Esophagus muscularis mucosa (tissue), 4 donors: ENCODE measurements at places on chromosomes 5 and 9. TPM values are rescaled to one million over a fixed set of nuclear protein-coding genes. Genes with fewer than 3 reads are reported as not detected.

- H3K36me3 ChIP-seq, result no peaks in the 10 kb centered on the region
- no peak overlapping the region for H3K27ac ChIP-seq
These were observed 46.4 kb upstream of the SLCO6A1 start for GRCh38 chr5:102545175-102545574.

- DNase-seq, result no peak
- peaks cover 46% of the 10 kb centered on the region for H3K4me1 ChIP-seq
- H3K27ac ChIP-seq, result no peak overlapping the region
- H3K4me3 ChIP-seq, result no peak overlapping the region
These were observed 4.9 kb downstream of the MRPL22 start for GRCh38 chr5:154945695-154946301.

GRCh38 chr9:81993656-81994055, 5.1 kb downstream of the SPATA31D1 start:
- H3K36me3 ChIP-seq, result no peaks in the 10 kb centered on the region
- H3K27me3 ChIP-seq, result no peaks in the 10 kb centered on the region
- no peak overlapping the region for H3K27ac ChIP-seq

The OR2V1 gene
- total RNA-seq, result not detected

DNA sequence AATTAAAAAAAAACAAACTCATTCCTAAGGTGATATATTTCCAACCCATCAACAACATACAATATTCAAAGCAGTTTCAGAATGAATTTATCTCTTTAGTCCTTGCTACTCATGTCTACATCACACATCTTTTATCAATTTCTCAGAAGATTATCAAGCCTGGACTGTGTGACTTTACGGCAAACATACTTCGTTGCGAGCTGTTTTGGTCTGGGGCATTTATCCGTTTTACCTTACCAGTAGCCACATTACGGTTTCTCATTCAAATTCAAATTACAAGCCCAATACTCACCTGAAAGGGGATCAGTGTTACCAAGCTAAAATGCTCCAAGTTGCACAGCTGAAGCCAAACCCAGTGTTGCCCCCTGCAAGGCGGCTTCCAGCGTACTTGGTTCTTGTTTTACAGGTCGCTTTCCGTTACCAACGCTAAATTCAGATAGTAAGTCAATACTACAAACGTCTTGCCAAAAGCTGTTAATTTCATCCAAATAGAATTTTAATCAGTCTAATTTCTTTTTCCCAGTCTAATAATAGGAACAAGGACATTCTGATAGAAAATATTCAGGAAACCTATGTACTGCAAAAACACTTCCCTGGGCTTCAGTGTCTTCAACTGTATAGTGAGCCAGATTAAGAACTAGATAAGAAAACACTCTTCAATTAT, 1.8 kb downstream of the HNRNPH1 start:
- no peak for DNase-seq
- no peaks in the 10 kb centered on the region for H3K27me3 ChIP-seq
- peak overlapping the region; percentile 100 for H3K27ac ChIP-seq
- peak overlapping the region; percentile 100 for H3K4me3 ChIP-seq
- H3K4me1 ChIP-seq, result peaks cover 66% of the 10 kb centered on the region

The ANKRD33B gene
- total RNA-seq, result 6.5 TPM

The SPINK6 gene
- total RNA-seq, result not detected

- no peak for DNase-seq
- H3K4me3 ChIP-seq, result no peak overlapping the region
- no peaks in the 10 kb centered on the region for H3K4me1 ChIP-seq
- H3K27ac ChIP-seq, result no peak overlapping the region
These were observed 264.5 kb upstream of the ELAVL2 start for GRCh38 chr9:24090566-24090965.

GRCh38 chr9:94772639-94773303, 46.3 kb downstream of the AOPEP start:
- no peak overlapping the region for H3K4me3 ChIP-seq
- H3K27ac ChIP-seq, result peak overlapping the region; percentile 15
- DNase-seq, result no peak
- H3K4me1 ChIP-seq, result no peaks in the 10 kb centered on the region
- no peaks in the 10 kb centered on the region for H3K27me3 ChIP-seq
- H3K36me3 ChIP-seq, result no peaks in the 10 kb centered on the region

DNA sequence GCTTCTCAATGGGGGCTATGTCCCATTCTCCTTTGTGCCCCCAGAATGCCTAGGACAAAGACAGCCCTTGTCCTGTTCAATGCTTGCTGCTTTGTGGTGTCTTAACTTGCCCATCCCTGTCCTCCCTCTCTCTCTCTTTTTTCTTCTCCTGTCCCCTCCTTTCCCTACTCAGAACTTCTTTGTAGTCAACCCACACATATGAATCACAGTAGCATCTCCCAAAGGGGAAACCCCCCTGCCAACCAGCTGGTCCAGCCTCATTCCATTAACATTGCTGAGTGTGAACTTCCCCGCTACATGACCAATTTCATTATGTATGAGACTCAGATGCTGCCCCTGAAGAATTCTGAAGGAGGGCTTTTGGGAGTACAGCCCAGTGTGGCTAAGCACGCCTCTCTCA, 408.3 kb downstream of the ENC1 start:
- no peak overlapping the region for H3K27ac ChIP-seq
- DNase-seq, result no peak
- H3K27me3 ChIP-seq, result no peaks in the 10 kb centered on the region
- no peak overlapping the region for H3K4me3 ChIP-seq
- H3K4me1 ChIP-seq, result no peaks in the 10 kb centered on the region

GRCh38 chr9:112878752-112879151, 11.9 kb downstream of the SLC46A2 start:
- H3K4me1 ChIP-seq, result no peaks in the 10 kb centered on the region
- no peak overlapping the region for H3K4me3 ChIP-seq
- no peak for DNase-seq
- peaks cover 12% of the 10 kb centered on the region for H3K36me3 ChIP-seq
- H3K27me3 ChIP-seq, result no peaks in the 10 kb centered on the region
- no peak overlapping the region for H3K27ac ChIP-seq

DNA sequence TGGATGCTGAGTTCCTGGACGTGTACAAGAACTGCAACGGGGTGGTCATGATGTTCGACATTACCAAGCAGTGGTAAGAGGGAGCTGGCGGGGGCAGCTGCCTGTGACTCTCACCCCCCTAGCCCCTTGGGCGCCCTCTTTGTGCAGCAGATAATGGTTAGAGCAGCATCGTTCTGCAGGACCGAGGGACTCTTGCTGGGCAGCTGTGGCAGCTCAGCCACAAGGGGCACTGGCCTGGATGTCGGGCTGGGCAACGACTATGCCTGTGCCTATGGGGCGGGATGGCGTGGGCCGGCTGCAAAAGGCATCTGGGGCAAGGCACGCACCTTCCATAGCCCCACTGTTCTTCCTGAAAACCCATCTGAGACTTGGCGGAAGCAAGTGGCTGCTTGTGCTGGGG, 12.9 kb upstream of the AJM1 start:
- H3K27ac ChIP-seq, result no peak overlapping the region
- no peak for DNase-seq
- no peak overlapping the region for H3K4me3 ChIP-seq
- no peaks in the 10 kb centered on the region for H3K4me1 ChIP-seq

The ARL15 gene
- total RNA-seq, result 21.6 TPM

GRCh38 chr9:81636255-81636599, 53.1 kb downstream of the TLE1 start:
- H3K36me3 ChIP-seq, result peaks cover 11% of the 10 kb centered on the region
- no peaks in the 10 kb centered on the region for H3K27me3 ChIP-seq
- no peak for DNase-seq
- H3K4me1 ChIP-seq, result peaks cover 35% of the 10 kb centered on the region
- H3K4me3 ChIP-seq, result no peak overlapping the region

GRCh38 chr5:81247441-81247972, 14.4 kb downstream of the CKMT2 start:
- H3K27me3 ChIP-seq, result no peaks in the 10 kb centered on the region
- no peak overlapping the region for H3K4me3 ChIP-seq
- no peak overlapping the region for H3K27ac ChIP-seq
- peaks cover 15% of the 10 kb centered on the region for H3K4me1 ChIP-seq

DNA sequence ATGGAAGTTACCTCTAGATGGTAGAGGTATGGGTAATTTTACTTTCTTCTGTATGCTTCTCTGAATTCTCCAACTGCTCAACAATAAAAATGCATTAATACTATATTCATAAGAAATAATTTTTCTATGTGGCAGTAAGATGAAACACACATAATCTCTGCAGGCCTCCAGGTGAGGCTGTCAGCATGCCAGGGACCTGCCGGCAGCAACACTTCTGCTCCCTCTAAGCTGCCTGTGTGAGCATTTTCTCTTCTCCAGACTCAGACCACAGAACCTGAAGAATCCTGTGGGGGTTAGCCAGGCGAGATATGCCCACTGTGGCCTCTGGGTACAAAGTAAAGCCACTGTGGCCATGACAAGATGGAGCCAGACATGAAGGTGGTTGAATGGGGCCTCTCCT, 316.3 kb downstream of the EBF1 start:
- H3K27ac ChIP-seq, result no peak overlapping the region
- no peak overlapping the region for H3K4me3 ChIP-seq
- no peaks in the 10 kb centered on the region for H3K27me3 ChIP-seq
- DNase-seq, result no peak

The SPINK14 gene
- total RNA-seq, result not detected

DNA sequence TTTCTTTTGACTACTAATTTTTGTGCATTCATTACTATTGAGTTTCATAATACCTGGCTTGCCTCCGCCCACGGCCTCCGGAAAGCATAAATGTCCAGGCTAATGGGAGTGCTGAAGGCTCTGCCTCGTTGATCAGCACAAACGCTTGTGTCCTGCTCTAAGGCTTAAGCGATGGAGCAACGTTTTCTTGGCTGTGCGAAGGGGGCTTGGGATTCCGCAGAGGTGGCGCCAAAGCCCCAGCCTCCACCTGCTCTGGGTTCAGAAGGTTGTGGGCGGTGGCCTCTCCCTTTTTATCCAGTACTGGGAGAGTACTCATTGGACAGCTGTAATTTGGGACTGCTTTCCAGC, 19.7 kb downstream of the ANXA2R start:
- no peak for DNase-seq
- peaks cover 6% of the 10 kb centered on the region for H3K4me1 ChIP-seq
- peak overlapping the region; percentile 78 for H3K27ac ChIP-seq
- peaks cover 43% of the 10 kb centered on the region for H3K27me3 ChIP-seq
- peak overlapping the region; percentile 54 for H3K4me3 ChIP-seq

The MRPL41 gene
- 59.8 TPM for total RNA-seq

GRCh38 chr5:180463216-180463900, 30.8 kb upstream of the CNOT6 start:
- H3K4me1 ChIP-seq, result no peaks in the 10 kb centered on the region
- no peak for DNase-seq
- H3K27ac ChIP-seq, result no peak overlapping the region
- H3K4me3 ChIP-seq, result no peak overlapping the region

The TIGD6 gene
- total RNA-seq, result 2.9 TPM

- no peak overlapping the region for H3K4me3 ChIP-seq
- no peaks in the 10 kb centered on the region for H3K36me3 ChIP-seq
- DNase-seq, result no peak
- no peak overlapping the region for H3K27ac ChIP-seq
- no peaks in the 10 kb centered on the region for H3K27me3 ChIP-seq
These were observed 1050.7 kb downstream of the TLE4 start for GRCh38 chr9:80622508-80622907.

DNA sequence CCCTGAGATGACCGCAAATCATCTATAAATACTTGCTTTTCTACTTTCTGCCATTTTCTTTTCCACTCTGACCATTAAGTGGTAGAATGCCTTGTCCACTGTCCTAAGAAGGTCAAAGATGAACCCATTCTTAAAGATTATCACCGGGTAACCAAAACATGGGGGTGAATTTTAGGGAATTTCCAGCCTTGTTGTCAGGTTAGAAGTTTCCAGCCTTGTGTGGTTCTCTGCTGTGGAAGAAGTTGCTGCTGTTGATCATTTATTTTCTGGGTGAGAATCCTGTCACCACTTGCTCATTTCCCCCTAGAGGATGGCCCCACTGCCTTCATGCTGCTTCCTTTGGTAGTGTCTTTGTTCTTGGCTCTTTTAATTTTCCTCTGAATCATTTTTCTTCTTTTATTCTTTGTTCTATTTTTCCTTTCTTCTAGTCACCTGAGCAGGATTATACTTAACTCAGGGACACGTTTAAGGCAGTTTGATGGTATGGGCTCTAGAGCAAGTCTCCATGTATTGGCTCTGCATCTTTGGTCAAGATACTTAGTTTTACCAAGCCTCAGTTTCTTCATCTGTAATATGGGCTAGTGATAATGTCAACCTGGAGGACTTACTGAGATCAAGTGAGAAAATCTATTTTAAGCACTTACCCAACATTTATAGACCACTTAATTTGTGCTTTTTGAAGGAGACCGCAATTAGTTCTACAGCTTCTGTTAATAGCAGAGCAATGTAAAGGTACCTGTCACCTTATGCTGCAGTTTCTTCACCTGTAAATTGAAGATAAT, 266.2 kb downstream of the ARHGAP26 start:
- peaks cover 5% of the 10 kb centered on the region for H3K36me3 ChIP-seq
- peaks cover under 1% of the 10 kb centered on the region for H3K4me1 ChIP-seq
- H3K27ac ChIP-seq, result no peak overlapping the region

The PCDHGB7 gene
- total RNA-seq, result 18.0 TPM

DNA sequence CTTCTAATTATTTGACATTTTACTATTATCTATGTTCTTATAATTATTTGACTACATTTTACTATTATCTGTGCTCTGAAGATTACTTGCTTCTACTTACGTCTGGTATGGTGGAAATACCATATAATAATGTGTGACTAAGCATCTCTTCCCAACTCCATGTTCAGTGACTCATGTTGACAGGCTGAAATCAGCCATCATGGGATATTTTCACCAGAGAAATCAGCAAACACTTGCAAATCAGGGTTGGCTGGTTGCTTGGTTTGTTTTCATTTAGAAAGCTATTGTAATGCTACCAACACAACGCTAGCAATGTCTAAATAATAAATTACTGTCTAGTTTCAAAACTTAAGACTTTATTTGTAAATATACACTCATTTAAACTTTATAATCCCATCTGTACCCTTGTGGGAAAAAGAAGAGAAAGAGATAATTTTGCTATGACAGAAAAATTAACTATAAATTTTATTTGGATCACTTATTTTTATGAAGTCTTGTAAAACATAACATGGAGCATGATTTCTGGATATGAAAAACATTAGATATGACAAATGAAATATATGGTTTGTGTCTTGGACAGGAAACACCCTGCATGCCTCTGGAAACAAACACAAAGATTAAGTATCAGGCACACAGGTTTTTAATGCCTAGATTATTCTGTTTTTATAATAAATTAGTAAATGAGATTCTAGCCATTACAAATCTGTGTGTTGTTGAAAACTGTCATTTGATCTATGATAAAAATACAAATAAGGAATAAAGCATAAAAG, 337.6 kb downstream of the BNC2 start:
- no peak overlapping the region for H3K4me3 ChIP-seq
- no peak overlapping the region for H3K27ac ChIP-seq
- H3K27me3 ChIP-seq, result no peaks in the 10 kb centered on the region
- no peaks in the 10 kb centered on the region for H3K36me3 ChIP-seq
- no peak for DNase-seq

DNA sequence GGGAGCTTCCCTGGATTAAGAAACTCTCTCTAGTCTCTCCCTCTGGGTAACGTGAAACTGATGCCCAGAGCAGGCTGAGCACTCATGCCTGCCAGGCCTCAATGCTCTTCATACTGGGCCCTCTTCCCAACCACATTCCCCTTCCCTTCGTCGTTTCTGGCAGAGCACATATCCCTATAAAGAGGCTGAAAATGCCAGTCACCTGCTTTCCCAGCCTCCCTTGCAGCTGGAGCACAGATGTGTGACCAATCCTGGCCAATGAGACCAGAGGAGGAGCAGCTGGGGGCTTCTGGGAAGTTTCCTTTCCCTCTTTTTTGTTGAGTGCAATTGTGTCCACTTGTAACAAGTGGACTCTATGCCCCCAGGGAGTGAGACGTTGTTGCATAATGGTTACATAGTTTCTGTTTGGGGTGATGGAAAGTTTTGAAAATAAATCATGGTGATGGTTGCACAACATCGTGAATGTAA, 30.2 kb upstream of the SMIM23 start:
- no peaks in the 10 kb centered on the region for H3K27me3 ChIP-seq
- no peak overlapping the region for H3K4me3 ChIP-seq
- no peaks in the 10 kb centered on the region for H3K4me1 ChIP-seq
- H3K27ac ChIP-seq, result no peak overlapping the region
